Right ventricle myocardium inferior (tissue), 1 donor: ENCODE measurements at places on chromosomes 2 and 18. TPM values are rescaled to one million over a fixed set of nuclear protein-coding genes. Genes with fewer than 3 reads are reported as not detected.

GRCh38 chr2:53036196-53036595 lies 731.4 kb upstream of the CHAC2 start:
- no peak for DNase-seq

The PJVK gene
- 0.70 TPM for total RNA-seq

DNA sequence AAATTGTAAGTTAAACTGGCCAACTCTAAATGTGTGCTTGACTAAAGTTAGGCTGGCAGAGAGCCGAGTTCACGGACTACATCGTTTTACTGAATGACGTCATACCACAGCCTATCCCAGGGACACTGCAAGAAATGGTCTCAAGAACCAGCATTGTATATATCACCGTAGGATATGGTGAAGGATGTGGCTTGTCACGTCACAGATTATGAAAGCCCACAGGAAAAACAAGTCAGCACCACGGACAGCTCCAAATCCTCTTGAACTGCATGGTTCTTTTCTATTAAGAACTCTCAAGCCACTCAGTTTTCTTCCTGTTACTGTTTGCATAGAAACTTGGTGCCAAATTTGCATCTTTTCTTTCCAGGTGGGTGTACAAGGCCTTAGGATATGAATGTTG lies 85.1 kb upstream of the ACAA2 start:
- no peak for DNase-seq

DNA sequence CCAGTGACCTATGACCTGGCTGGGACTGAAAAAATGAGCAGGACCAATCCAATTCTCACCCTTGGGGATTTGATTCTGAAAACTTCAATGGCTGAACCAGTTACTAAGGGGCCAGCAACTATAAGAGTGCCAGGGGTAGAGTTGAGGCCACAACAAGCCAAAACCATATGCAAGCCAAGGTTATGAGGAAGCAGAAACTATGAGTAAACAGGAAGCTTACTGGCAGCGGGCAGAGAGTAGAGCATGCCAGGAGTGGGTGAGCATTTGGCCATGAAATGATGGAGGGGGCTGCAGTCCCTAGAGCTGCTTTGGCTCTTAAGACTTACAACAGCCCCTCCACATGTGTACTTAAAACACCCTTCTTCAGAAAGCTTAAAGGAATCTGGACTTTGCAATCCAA lies 82.4 kb downstream of the RBMS1 start:
- no peak for DNase-seq

DNA sequence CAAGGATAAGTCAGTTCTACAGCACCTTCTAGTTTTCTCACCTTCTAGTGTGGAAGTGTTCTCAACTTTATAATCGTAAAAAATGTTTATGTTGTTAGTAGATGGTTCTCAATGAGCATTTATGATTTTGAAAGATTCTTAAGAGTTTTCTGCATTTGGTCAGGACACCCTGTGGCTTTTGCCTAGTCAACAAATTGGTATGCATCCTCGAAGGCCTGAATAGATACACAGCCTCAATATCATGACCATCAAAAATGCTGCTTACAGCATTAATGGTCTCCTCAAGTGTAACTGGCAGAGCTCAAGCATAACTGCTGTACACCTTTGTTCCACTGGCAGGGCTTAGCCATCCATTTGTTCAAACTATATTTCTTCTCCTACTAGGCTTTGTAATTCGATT lies 96.7 kb downstream of the CRACDL start:
- no peak for DNase-seq

The RBKS gene
- total RNA-seq: 4.0 TPM

DNA sequence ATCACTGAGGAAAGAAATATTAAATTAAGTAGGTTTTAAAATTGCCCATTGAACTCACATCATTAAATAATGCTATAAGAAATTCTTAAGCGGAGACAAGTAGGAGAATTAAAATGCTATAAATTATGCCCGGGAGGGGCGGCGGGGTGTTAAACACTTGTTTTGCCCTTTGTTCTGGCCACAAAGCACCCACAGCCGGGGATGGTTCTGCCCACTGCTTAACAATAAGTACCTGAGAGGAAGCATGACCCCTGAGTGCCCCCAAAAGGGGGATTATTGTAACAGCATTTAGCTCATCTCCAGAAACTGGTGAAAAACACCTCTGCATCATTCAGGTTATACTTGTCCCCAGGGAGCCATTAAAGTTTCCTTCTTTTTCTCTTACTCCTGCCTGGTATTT lies 332.7 kb upstream of the POU3F3 start:
- DNase-seq: no peak

GRCh38 chr18:11851806-11852337 lies 659 bp downstream of the CHMP1B start:
- peak; percentile 69 for DNase-seq
